ENCODE measurements at places on chromosomes 4 and X.

DNA sequence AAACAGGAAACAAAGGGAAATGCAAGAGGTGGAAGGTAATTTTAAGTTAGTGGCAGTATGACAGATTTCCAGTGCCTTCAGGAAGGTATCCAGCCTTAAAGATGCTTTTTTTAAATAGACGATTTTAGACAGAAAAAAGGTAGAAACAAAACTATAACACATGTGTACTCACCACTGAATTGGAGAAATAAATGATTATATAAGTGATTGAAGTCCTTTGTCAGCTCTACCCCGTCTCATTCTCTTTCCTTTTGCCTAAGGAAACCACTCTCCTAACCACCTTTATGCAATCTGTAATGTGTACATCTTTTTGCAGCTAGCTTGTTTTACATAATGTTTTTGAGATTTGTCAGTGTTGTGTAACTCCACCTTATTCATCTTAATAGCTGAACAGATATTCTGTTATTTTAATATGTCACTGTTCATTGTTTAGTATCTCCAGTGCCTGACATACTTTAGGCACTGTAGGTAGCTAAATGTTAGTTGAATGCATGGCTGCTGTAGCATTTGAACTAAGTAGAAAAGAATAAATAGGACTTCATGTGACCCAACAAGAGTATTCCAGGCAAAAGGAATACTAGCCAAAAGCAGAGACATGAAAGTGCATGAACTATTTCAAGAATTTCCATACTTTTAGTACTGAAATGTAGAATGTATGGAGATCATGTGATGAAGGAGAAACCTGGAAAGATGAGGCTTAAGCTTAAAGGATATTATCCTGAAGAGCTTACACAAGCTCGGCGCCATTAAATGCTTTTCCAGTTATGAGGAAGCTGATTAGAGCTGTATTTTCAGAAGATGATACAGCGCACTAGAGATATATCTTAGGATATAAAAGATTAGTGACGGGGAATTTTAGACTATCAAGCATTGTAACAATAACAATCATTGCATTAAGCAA is 865 bp downstream of the FAM200B start:
- no peak for DNase-seq

DNA sequence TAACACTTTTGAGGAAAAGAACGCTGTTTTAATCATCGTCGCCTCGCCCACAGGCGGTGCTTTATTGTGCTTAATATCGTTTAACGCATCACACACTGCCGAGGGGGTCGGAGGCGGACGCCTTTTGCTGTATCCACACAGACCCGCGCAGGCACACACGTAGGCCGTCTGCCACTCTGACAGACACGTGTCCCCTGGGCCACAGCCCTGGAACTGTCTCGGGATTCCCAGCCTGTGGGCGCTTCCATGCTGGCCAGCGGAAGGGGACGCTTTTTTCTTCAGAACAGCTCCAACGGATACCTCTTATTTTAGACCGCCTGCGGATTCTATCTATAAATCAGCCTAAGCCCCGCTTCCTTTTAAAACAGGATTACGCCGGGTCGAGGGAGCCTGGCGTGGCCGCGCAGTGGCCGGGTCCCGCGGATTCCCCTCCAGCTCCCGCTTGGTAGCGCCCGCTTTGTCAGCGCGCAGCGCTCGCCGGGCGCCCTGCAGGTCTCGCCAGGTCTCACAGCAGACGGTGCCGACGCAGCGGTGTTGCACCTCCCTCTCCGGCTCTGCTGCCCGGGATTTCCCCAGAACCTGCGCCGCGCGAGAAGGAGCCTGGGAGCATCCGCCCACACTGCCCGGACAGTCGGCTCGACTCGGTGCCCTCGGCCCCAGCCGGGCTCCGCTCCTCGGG is at the start of gene NOCT:
Gene NOCT (plus strand): TSS at position 513 of the 679 bp plus-strand sequence. CDS start 201 bp downstream, outside the sequence.
- peak; percentile 99 for DNase-seq

GRCh38 chrX:131812847-131813825 is 210.0 kb upstream of the STK26 start:
- DNase-seq, result no peak

- DNase-seq, result no peak
These were observed 20.6 kb downstream of the SLC39A8 start for GRCh38 chr4:102324730-102325129.
